LHCN-M2 (cell line): ENCODE measurements at places on chromosomes 4 and X. TPM values are rescaled to one million over a fixed set of nuclear protein-coding genes. Genes with fewer than 3 reads are reported as not detected.

FGB gene
- not detected in 2 replicates for total RNA-seq

WNK3 gene
- total RNA-seq, result not detected in 2 replicates

UCP1 gene
- not detected in 2 replicates for total RNA-seq

QRFPR gene
- total RNA-seq, result not detected in 2 replicates

ASMT gene
- not detected in 2 replicates for total RNA-seq

RAB39B gene
- total RNA-seq, result 0.06 and 0.19 TPM in 2 replicates

MAGEB18 gene
- not detected in 2 replicates for total RNA-seq

NEUROG2 gene
- 0.06 TPM in 1 of 2 replicates, not detected in the other for total RNA-seq

MAGEC1 gene
- not detected in 2 replicates for total RNA-seq

DMRTC1 gene
- total RNA-seq, result not detected in 2 replicates

HMGB3 gene
- 33.9 and 39.8 TPM in 2 replicates for total RNA-seq

BEX5 gene
- not detected in 2 replicates for total RNA-seq

PROM1 gene
- not detected in 2 replicates for total RNA-seq

ADH1B gene
- total RNA-seq, result not detected in 2 replicates

DUSP21 gene
- total RNA-seq, result not detected in 2 replicates

CPLX1 gene
- total RNA-seq, result not detected in 2 replicates

RNF128 gene
- 0.26 and 0.34 TPM in 2 replicates for total RNA-seq

PDZD4 gene
- 1.2 and 1.7 TPM in 2 replicates for total RNA-seq

FAM9C gene
- total RNA-seq, result not detected in 2 replicates

GAGE13 gene
- not detected in 2 replicates for total RNA-seq

FOXO4 gene
- total RNA-seq, result 0.77 and 2.2 TPM in 2 replicates

WDFY3 gene
- 38.7 and 48.9 TPM in 2 replicates for total RNA-seq

TECRL gene
- not detected in 2 replicates for total RNA-seq

PRMT9 gene
- 7.4 and 9.1 TPM in 2 replicates for total RNA-seq

AFM gene
- not detected in 2 replicates for total RNA-seq

CA5B gene
- total RNA-seq, result 18.4 and 29.7 TPM in 2 replicates

DRD5 gene
- total RNA-seq, result not detected in 2 replicates

CXorf49 gene
- not detected in 2 replicates for total RNA-seq

UGT2A1 gene
- total RNA-seq, result not detected in 2 replicates

CXXC4 gene
- not detected in 2 replicates for total RNA-seq

GPRASP1 gene
- 1.5 and 2.0 TPM in 2 replicates for total RNA-seq

ZNF674 gene
- 2.2 and 6.9 TPM in 2 replicates for total RNA-seq

CFI gene
- 0.83 and 0.98 TPM in 2 replicates for total RNA-seq

ZBED1 gene
- total RNA-seq, result 50.3 and 53.0 TPM in 2 replicates

LONRF3 gene
- 0.06 and 0.19 TPM in 2 replicates for total RNA-seq

TIGD4 gene
- 0.06 and 0.63 TPM in 2 replicates for total RNA-seq

C4orf51 gene
- not detected in 2 replicates for total RNA-seq

BST1 gene
- 1.0 and 2.2 TPM in 2 replicates for total RNA-seq

ASB5 gene
- 619 and 636 TPM in 2 replicates for total RNA-seq

EXOC1L gene
- not detected in 2 replicates for total RNA-seq

AMOT gene
- total RNA-seq, result 0.23 and 0.51 TPM in 2 replicates

VBP1 gene
- 94.2 and 98.0 TPM in 2 replicates for total RNA-seq
